DMS53 (cell line): ENCODE measurements at places on chromosomes 3 and 15.

GRCh38 chr3:43013743-43014155 lies 34.6 kb downstream of the GASK1A start:
- no peak for DNase-seq

DNA sequence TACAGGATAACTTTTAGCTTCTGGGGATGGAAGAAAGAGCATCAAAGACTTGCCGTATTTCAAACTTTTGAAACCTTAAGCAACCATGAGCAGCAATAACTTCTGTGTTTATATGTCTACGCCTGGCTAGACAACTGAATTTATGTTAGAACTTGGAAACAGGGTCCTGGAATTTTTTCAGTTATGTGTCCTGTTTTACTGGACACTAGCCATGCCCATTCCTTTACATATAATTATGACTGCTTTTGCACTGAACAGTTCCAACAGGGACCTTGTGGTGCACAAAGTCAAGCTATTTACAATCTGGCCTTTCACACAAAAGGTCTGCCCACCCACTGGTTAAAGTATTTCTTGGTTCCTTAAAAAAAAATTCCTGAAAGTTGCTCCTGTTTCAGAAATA lies 37.1 kb downstream of the TJP1 start:
- no peak for DNase-seq

- no peak for DNase-seq
These were observed 358.2 kb downstream of the SQOR start for GRCh38 chr15:45993072-45993471.

- no peak for DNase-seq
These were observed 27.3 kb downstream of the VGLL3 start for GRCh38 chr3:86963611-86964010.

DNA sequence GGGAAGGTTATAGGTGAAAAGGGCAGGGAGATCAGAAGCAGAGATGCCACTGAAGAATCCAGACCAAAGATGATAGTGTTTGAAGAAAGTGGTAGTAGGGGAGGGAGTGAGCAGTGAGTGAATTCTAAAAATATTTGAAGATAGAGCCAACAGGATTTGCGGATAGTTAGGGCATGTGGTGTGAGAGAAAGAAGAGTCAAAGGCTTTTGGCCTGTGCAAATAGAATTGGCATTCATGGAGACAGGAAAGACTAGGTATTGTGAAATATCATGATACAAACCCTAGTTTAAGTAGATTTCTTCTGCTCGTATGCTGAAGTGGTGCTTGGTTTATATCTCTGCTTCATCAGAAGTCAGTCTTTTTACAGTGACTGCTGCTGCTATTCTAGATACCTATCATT lies 224.2 kb upstream of the CFAP20DC start:
- DNase-seq = no peak

DNA sequence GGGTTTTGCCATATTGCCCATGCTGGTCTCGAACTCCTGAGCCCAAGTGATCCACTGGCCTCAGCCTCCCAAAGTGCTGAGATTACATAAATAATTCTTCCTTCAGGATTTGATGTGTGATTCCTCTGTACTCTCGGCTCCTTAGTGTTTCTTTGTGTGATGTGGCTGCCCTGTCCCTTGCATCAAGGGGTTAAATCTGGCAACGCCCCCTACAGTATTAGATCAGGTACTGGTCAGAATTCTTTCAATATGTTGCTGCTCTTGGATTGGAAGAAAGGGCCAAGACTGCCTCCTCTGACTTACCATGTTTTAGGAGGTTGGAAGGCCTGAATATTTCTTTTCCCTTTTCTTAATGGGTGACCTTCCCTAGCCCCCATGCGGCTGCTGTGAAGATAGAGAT lies 390.6 kb upstream of the WNT5A start:
- no peak for DNase-seq

DNA sequence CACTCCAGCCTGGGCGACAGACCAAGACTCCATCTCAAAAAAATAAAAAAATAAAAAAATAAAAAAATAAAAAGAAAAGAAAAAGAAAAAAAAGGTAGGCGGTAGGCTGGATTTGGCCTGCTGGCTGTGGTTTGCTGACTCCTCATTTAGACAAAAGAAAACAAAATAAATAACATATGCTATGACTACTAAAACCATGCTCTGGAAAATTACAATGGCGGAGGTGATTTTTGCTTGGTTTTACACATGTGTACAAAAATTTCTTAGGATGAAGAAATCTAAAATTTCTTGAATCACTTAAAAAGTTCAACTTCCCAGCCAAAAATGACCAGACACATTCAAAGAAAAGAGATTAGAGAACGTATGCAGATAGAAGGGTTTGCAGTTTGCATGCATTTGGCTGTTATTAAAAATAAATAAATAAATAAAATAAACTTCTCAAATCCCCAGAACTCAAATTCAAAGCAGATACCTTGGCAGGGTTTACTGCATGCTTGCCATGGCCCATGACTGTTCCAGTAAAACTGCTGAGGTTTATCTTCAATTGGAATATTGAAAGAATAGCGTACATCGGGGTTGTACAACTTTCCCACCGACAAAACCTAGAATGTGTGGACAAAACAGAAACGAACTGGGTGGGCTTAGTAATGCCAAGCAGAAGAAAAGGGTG lies 65.9 kb downstream of the ADAMTS9 start:
- DNase-seq = no peak
